Adipose tissue (tissue), 3 donors: ENCODE measurements at places on chromosomes 2 and 18. TPM values are rescaled to one million over a fixed set of nuclear protein-coding genes. Genes with fewer than 3 reads are reported as not detected.

Gene LRPPRC
- polyA plus RNA-seq = 38.4 TPM

Gene FBXO48
- 0.56 TPM for polyA plus RNA-seq

Gene SLC5A7
- 0.01 TPM for polyA plus RNA-seq

Gene MAP3K19
- not detected for polyA plus RNA-seq

Gene CCL20
- polyA plus RNA-seq = 0.40 TPM

Gene CNDP2
- 92.6 TPM for polyA plus RNA-seq
